Lower lobe of right lung (tissue), 2 donors: ENCODE measurements at places on chromosomes 1 and 21. TPM values are rescaled to one million over a fixed set of nuclear protein-coding genes. Genes with fewer than 3 reads are reported as not detected.

Gene TCHH
- 0.15 TPM for total RNA-seq

Gene GUK1
- 192 TPM for total RNA-seq

Gene MCOLN2
- 5.1 TPM for total RNA-seq

Gene PCP4
- 0.95 TPM for total RNA-seq

DNA sequence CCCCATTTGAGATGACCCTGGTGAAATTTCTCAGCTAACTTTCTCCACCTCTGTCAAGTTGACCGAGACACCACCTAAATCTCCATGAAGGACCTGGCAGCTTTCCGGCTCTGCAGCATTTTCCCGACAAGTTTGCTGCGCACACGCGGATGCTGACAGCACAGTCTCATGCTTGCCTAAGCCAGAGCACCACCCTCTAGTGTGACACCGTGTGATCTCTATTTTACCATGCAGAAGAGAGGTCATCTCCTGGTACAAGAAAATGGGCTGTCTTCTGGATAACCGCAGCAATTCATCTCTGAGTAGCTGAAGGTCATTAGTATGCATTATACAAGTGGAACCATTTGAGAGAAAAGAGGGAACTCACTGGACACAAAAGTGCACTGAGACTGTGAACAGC is 38.9 kb upstream of the H6PD start:
- no peak for DNase-seq

GRCh38 chr1:86811142-86811924 is 102.6 kb downstream of the SELENOF start:
- no peak for DNase-seq

GRCh38 chr1:171141688-171142415 is 43.2 kb upstream of the FMO2 start:
- DNase-seq, result no peak

DNA sequence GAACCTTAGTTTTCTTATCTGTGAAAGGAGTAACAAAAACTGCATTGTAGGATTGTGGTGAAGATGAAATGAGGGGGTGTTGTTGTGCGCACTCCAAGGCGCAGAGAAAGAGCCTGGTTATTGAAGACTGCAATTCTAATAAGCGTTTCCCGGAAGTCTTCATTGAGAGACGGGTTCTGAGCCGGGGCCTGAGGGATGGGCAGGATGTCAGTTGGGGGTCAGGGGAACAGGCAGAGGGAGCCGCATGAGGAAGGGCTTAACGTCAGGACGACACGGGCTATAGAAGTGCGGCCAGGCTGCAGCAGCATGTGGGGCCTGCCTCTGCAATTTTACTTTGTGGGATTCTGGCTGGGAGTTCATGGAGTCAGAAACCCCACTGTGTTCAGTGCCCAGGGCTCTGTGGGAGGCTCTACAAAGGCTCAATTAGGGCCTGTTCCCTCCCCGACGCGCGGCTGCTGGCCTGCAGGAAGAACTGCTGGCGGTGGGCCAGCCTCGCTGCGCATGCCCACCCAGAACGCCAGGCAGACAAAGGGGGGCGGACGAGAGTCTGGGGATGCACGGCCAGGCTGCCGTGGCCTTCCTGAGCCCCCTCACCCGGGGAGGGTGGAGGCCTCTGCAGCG is 20.7 kb downstream of the TRIM62 start:
- DNase-seq, result no peak

GRCh38 chr1:30715886-30716285 is 7.5 kb downstream of the MATN1 start:
- no peak for DNase-seq
